Peyer's patch (tissue), 4 donors: ENCODE measurements at places on chromosomes 12 and 14.

- DNase-seq: no peak
Measured at GRCh38 chr12:108622421-108622820, 11.3 kb downstream of the SELPLG start.

GRCh38 chr12:122460061-122460460 lies 37.6 kb upstream of the CLIP1 start:
- DNase-seq: no peak

GRCh38 chr12:70417121-70417520 lies 51.0 kb downstream of the KCNMB4 start:
- no peak for DNase-seq

DNA sequence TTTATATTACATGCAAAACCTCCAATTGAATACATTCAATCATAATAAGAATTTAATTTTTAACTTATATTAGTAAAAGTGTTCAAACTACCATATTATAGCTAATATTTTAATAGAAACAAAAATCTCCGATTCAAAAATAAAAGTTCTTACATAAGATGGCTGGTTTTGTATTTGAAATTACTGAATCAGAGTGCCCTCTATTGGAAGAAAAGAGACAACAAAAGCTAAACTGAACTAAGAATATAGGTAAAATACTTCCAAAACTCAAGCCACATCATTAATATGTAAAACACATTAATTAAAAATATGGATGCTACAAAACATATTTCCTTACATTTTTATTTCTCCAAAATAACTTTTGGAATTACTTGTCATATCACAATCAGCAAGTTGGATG lies 120.3 kb downstream of the GARIN6 start:
- DNase-seq: no peak

- no peak for DNase-seq
Measured at GRCh38 chr12:110597885-110598284, 14.8 kb upstream of the PPTC7 start.

DNA sequence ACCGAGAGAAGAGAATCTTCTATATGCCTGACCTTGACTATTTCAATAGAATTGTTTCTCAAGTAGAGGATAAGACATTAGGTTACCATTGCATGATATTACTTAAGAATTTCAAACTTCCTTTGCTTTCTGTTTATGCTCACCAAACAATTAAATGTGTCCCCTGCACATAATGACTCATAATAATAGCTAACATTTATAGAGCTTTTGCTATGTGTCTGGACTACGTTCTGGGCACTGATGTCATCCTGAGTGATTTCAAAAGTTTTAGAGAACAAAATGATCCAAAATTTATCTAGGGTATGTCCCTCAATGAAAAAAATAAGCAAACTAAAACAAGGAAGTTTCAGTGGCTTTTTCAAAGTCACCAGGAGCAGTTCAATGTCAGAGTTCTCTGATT lies 38.8 kb downstream of the SLC15A5 start:
- DNase-seq: no peak

DNA sequence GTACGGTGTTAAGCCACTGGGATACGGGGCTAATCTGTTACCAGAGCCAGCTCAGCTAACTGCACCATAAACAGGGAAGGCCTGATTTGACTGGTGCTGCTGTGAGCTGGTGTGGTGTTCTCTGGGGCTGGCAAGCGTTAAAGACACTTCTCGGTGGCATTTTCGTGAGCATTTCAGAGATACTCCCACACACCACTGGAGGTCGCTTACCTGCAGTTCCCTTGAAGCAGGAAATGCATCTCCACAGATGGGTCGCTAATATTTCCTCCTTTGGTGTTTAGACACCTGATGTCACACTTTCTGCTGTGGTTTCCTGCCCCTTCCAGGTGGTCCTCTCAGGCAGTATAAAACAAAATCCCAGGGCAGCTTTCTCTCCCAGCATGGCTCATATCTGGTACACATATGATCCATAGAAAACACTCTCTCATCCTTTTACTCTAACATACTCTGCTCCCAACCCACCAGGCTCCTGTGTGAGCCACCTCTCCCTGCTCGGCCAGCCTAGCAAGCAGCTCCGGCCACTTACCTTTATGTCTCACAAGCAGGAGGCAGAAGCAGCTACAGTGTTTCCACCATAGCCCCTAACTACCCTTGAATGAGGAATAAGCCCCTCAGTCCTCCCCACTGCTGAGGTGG lies 129.9 kb upstream of the GRIN2B start:
- DNase-seq: peak; percentile 47

DNA sequence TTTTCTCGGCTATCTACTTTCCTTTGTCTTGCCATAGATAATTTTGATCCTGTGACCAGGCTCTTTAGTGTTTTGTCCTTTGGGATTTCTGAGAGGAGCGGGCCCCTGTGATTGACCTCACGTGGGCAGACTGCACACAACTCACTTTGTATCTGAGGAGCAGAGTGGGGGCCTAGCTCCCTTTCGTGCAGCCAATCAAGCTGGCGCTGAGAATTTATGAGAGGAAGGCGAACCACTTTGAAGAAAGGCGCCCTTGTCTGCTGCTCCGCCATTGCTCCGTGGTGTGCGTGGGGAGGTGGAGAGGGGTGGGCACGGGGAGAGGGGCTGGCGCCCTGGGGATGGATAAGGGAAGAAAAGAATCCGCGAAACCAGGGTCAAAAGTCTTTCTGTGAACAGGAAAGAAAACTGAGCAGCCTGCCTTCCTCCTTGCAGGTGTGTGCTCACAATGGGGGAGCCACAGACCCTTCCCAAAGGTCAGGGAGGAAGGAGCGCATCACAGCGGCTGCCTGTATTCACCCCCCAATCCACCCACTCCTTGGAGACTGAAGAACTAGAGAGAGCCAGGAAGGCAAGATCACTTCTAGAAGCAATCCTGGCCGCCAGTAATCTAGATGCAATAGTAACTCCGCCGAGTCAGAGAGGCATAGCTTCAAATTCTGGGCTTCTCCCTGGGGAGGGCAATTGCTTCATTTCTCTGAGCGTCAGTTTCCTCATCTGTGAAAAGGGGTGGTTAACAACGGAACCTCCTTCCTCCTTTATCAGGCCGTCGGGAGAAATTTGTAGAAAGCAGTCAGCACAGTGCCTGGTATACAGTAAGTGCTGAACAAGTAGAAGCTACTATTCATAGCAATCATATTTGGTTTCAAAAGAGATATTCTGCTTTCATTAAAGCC lies 24.9 kb upstream of the MED13L start:
- no peak for DNase-seq

DNA sequence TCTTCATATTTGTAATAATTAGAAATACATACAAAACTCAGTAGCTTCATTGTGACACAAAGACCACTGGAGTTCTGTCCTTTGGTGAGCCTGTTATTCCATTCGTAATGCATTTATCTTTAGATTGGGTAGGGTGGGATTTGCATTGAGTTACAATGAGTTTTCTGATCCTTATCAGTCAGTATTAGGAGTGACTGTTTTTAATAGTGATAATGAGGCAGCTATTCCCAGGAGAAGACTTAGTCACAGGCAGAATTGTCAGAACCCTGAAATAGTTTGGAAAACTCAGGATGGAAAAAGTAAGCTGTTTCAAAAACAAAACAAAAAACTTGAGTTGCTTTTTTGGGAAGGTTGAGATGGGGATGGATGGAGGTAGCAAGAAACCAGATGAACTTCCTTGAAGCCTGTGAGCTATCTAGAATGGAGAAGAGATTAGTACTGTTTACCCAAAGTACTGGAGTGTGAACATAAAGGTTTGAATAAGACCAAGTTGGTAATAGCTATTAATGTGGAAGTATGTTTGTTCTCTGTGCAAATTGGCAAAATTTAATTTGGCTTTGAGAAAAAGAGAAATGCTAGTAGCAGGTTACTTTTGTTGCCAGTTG lies 38.6 kb downstream of the FBXO34 start:
- DNase-seq: no peak

GRCh38 chr12:67509666-67510386 lies 138.7 kb upstream of the DYRK2 start:
- no peak for DNase-seq

- DNase-seq: no peak
Measured at GRCh38 chr14:22634233-22634900, 9.8 kb downstream of the OR6J1 start.

DNA sequence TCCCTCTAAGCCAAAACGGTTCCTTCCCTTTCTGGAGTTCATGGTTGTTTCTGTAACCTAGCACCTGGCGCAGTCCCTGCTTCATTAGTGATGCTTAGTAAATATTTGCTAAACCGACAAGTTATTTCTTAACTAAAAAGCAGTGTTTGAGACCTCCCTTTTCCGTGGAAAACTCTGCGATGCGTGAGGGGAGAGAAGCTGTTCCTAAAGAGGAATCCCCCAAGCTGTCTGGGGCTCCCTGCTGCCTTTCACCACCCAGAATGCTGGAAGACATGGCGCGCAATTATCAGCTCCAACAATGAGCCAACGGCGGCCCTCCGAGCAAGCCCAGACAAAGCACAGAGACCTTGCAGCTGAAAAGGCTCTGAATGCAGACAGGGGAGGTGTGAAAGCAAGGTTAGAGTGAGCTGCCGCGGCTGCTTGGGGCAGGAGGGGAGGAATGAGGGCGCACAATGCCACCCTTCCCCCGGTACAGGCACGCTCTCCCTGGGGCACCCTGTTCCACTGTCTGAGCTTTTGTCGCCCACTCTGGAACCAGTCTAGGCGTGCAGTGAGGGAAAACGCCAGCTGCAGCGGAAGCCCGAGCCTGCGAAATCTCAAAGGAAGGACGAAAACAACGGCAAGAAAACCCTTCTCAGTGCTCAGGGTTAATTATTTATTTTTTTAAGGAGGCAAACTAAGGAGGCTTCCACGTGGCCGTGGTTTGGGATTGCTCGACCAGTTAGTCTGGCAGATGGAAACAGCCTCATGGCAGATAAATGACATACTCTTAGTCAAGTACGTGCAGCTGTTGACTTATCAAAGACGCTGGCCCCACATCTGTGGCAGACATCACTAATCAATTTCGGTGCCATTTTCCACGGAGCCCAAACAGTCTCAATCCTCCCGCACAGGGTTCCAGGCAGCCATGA lies 66.3 kb downstream of the RBM19 start:
- no peak for DNase-seq

DNA sequence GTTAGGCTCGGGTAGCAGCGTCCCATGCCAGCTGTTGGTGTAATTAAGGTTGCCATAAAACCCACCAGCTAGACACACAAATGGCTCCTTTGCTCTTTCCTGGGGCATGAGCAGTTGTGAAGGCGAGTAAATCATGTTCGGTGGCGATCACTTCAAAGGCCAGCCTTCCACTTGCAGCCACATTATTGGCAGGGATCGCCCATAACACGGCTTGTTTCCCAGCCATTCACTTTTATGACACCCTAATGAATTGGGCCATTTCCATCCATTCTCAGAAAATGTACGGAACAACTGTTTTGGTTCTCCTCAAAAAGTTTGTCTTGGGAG lies 63.4 kb downstream of the BEGAIN start:
- DNase-seq: no peak

DNA sequence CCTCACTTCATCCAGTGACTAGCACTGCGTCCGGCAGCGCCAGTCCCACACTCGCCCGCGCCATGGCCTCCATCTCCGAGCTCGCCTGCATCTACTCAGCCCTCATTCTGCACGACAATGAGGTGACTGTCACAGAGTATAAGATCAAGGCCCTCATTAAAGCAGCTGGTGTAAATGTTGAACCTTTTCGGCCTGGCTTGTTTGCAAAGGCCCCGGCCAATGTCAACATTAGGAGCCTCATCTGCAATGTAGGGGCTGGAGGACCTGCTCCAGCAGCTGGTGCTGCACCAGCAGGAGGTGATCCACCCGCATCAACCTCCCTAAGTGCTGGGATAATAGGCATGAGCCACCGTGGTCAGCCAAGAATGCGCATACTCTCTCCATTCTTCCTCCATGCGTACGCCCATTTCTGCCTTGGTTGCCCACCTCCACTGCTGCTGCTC lies 59.9 kb downstream of the IRF2BPL start:
- no peak for DNase-seq

DNA sequence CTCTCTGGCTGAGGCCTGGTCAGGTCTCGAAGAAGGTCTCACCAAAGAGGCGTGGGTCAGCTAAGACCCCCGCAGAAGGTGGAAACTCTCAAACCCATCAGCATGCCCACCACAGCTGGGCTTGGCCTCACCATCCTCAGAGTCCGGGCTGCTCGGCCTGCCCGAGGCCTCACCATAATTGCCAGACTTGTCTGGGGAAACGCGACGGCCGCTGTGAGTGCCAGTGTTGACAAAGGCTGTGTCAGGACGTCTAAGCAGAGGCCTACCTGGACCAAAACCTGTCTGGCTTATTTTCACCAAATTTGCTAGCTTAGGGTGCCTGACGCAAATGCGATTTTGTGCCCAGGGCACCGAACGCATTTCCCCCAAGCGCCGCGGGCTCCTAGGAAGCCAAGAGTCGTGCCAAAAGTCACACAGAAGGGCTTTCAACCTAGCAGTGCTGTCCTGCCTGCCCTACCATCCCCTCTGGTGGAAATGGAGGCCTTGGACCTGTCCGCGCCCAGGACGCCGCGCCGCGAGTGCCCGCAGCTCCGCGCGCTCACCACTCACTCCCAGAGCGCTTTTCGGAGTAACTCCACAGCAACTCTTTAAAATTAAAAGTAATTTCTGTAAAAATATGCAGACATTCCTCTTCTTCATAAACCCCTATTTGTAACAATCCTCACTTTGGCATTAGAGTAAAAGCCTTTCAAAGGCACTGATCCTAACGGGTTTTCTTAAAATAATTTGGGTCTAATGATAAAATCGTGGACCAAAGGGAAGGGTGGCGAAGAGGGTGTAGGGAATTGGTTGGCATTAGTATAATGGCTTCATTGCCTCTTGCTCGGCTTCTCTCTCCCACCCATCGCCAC lies 1.2 kb upstream of the ALX1 start:
- DNase-seq: no peak

DNA sequence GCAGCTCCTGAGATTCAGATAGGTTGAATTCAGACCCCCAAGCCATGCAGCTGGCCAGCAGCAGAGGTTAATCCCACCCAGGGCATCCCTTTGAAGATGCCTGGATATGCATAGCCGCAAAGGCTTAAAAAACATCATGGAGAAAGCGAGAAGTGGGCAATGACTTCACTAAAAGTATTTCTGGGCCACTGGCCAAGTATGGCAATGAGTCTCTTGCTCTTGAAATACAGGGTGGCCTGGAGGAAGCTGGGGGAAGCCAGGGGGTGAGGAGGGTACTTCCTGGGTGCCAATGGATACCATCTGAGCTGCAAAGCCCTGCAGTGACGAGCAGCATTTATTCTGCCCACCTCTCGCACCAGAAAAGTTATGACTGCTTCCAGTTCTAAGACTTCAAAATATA lies 539.3 kb upstream of the TBX3 start:
- no peak for DNase-seq
